Ovary (tissue), 10 donors: ENCODE measurements at places on chromosomes 7 and 10.

DNA sequence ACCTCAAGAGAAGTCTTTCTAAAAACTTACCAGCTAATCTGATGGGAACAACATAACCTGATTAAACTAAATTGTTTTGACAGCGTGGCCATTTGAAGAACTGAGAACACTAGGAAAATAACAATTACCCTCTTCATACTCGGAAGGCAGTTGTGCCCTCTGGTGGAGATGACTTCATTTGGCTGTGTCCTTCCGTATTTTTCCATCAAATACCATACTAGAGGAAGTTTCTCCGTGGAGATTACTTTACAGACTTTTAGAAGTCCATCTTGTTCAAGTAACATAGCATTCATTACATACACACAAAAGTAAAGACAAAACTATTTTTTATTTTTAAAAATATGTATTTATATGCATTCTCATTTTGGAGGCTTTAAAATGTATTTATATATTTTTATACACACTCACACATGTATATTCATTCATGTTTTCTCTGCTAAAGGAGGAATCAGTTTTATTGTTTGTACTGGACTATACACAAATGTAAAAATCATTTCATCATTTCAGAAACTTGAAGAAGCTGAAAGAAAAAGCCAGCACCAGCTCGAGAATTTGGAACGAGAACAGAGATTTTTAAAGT is 25.2 kb downstream of the SMNDC1 start:
- peak; percentile 57 for DNase-seq
- H3K27me3 ChIP-seq: no peaks in the 10 kb centered on the region
- no peak overlapping the region for H3K4me3 ChIP-seq
- peaks cover 5% of the 10 kb centered on the region for H3K4me1 ChIP-seq
- H3K27ac ChIP-seq: no peak overlapping the region
- no peaks in the 10 kb centered on the region for H3K36me3 ChIP-seq

GRCh38 chr7:86815556-86815955 is 171.8 kb downstream of the GRM3 start:
- H3K27ac ChIP-seq: no peak overlapping the region
- no peaks in the 10 kb centered on the region for H3K4me1 ChIP-seq
- no peaks in the 10 kb centered on the region for H3K27me3 ChIP-seq
- no peak overlapping the region for H3K4me3 ChIP-seq
- no peaks in the 10 kb centered on the region for H3K36me3 ChIP-seq

- H3K27ac ChIP-seq: no peak overlapping the region
- no peaks in the 10 kb centered on the region for H3K4me1 ChIP-seq
- H3K36me3 ChIP-seq: no peaks in the 10 kb centered on the region
- H3K4me3 ChIP-seq: no peak overlapping the region
- DNase-seq: no peak
Observed at GRCh38 chr10:20682782-20683181, 214.3 kb downstream of the NEBL start.

GRCh38 chr7:8290645-8291308 is 28.8 kb upstream of the ICA1 start:
- no peaks in the 10 kb centered on the region for H3K36me3 ChIP-seq
- DNase-seq: no peak
- no peak overlapping the region for H3K27ac ChIP-seq
- H3K27me3 ChIP-seq: no peaks in the 10 kb centered on the region
- H3K4me1 ChIP-seq: no peaks in the 10 kb centered on the region

- no peak for DNase-seq
- no peaks in the 10 kb centered on the region for H3K4me1 ChIP-seq
- H3K36me3 ChIP-seq: no peaks in the 10 kb centered on the region
Observed at GRCh38 chr7:6917258-6917657, 91.2 kb upstream of the CCZ1B start.

DNA sequence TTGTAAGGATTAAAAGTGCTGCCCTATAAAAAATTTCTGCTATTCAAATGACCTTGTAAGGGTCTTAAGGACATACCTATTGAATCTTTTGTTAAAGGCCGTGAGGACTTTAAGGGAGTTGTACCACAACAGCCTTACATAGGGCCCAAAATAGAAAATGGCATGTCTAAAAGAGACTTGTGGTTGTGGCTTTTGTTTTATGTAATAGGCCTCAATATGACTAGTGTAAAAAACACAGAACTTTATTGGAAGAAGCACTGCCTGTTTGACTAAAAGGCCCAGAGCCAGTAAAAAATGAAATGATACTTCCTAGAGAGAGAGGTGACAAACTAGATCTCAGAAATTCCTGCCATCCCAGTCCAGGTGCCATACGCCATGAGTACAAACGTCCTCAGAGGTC is 286.6 kb downstream of the SEMA3D start:
- no peak overlapping the region for H3K27ac ChIP-seq
- no peak overlapping the region for H3K4me3 ChIP-seq
- no peak for DNase-seq

- H3K36me3 ChIP-seq: no peaks in the 10 kb centered on the region
- H3K27ac ChIP-seq: no peak overlapping the region
- H3K4me1 ChIP-seq: no peaks in the 10 kb centered on the region
Observed at GRCh38 chr7:138377306-138377705, 82.8 kb upstream of the TRIM24 start.

- peaks cover 15% of the 10 kb centered on the region for H3K4me1 ChIP-seq
- no peaks in the 10 kb centered on the region for H3K36me3 ChIP-seq
- H3K27ac ChIP-seq: peak overlapping the region; percentile 90
- no peak overlapping the region for H3K4me3 ChIP-seq
- no peaks in the 10 kb centered on the region for H3K27me3 ChIP-seq
Observed at GRCh38 chr7:99096124-99096887, 47.6 kb downstream of the SMURF1 start.

DNA sequence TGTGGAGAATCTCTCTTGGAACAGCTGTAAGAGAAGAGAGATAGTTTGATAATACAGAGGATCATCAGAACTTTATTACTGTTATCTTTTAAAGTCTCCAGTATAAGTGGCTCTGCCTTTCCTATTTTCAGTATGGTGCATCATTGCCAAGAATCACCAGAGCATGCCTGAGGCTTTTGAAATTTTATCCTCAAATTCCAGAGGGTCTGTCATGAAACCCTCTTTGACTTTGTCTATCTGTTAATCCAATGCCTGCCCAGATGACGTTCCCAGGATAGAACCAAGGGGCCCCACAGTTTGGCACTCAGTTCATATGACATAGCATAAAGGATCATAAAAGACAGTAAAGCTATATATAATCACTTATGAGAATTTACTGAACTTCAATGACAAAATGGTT is 35.3 kb upstream of the SEMA3C start:
- no peak for DNase-seq
- no peaks in the 10 kb centered on the region for H3K4me1 ChIP-seq
- no peaks in the 10 kb centered on the region for H3K27me3 ChIP-seq
- H3K4me3 ChIP-seq: no peak overlapping the region

DNA sequence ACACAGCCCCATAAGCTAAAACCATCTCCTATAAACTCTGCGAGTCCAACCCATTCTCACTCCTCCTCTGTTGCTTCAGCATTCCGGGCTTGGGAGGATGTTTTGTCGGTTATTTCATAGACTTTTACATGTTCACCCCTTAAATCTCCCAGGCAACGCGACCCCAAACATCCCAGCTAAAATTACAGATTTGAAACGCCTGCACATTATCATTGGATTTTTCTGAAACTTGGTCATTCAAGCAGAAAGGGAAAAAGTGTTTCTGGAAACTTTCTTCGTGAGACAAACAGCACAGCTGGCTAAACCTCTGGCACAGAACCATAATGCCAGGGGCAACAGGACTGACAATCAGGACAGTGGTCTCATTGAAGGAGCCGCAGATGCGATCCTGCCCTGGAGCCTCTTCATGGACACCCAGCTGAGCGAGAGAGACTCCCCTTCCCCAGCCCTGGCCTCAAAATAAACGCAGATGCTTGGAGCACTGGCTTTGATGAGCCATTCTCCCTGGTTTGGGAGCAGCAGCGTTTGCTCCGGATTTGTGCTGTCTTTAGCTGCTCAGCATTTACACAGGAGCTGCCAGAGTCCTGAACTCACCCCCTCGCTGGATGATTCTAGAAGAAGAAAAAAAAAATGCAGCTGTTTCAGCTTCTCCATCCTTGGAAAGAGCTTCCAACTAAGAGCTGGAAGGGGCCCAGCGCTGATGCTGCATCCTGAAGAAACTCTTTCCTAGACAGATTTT is 30.1 kb downstream of the AFAP1L2 start:
- no peak overlapping the region for H3K4me3 ChIP-seq
- H3K27me3 ChIP-seq: no peaks in the 10 kb centered on the region
- no peaks in the 10 kb centered on the region for H3K36me3 ChIP-seq
- peaks cover 16% of the 10 kb centered on the region for H3K4me1 ChIP-seq

DNA sequence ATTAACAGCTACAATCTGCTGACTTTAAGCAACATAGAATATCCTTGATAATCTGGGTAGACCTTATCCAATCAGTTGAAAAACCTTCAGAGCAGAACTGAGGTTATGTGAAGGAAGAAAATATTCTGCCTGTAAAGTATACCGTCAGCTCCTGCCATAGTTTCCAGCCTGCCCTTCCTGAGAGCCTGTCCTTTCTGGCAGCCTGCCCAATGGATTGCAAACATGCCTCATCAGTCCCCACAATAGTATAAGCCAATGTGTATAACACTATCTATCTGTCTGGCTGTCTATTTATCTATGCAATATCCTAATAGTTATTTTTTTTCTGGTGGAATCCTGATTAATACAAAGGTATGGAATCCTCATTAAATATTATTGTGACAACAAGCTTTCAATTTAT is 489.2 kb upstream of the KCND2 start:
- H3K4me3 ChIP-seq: no peak overlapping the region
- no peak for DNase-seq
- H3K4me1 ChIP-seq: no peaks in the 10 kb centered on the region
- H3K27ac ChIP-seq: no peak overlapping the region
